ENCODE measurements at places on chromosomes 3 and 15. TPM values are rescaled to one million over a fixed set of nuclear protein-coding genes. Genes with fewer than 3 reads are reported as not detected.

DNA sequence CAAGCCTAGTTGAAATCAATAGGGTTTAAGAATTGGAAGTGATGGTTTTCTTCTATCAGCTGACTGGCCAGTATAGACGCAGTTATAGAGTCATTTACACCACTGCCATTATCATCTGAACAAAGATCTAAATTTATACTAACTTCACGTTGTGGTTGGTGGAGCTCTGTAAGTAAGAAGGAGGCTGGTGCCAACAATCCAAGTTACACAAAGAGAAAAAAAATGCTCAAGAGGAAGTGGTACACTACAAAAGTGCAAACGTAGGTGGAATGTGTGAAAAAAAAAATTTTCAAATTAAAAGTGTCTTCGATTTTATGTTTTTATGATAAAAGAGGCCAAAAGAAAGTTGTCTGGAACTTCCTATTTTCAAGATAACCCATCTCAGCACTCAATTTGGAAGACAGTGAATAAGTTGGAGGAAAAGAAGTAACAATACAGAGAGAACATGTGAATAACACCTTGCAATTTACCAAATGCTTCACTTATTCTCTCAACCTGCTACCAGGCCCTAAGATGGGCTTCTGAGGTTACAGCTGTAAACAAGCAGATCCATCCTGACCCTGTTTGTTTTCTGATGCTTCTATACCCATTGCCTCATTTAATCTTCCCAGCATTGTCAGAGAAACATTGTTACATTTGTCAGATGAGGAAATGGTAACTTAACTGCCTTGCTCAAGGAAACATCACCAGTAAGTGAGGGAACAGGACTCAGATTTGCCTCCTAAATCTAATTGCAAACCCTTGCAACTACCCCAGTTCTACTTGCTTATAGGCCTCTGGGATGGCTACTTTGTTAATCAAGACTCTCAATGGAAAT lies 12.0 kb upstream of the TASOR start:
- peaks cover 45% of the 10 kb centered on the region for H3K4me1 ChIP-seq
- no peak overlapping the region for H3K4me3 ChIP-seq
- DNase-seq: no peak
- H3K27ac ChIP-seq: peak overlapping the region; percentile 83

DNA sequence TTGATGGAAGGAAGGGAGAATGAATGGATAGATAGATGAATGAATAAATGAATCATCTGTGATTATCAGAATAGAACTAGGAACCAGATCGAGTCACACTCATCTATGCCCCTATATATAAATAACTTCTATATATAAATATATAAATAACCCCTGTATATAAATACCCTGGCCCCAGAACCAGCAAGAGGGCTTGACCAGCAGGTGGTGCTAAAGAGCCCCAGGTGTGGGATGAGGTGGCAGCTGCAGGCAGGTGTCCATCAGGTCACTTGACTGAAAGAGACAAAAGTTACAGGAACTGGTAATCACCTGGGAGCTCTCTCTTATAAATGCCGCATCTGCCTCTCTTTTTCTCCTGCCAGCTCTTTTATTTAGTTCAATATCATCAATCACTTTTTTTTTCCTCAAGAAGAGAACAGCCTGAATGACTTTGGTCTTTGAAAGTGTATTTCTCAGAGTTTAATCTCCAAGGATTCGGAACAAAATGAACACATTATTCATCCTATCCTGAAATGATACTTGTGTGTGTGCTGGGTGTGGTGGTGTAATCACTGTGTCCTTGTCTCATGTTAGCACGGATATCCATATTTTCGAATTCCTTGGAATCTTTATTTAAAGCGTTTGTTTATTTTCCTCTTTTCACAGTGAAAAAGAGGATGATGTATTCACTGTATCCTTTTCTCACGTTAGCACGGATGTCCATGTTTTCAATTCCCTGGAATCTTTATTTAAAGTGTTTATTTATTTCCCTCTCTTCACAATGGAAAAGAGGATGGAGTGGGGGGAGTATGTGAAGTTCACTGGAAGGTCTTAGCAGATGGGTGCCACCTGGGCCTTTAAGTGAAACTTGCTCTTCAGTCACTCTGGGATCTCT lies 35.4 kb upstream of the ATG7 start:
- peaks cover 13% of the 10 kb centered on the region for H3K36me3 ChIP-seq
- H3K4me3 ChIP-seq: no peak overlapping the region
- peaks cover 30% of the 10 kb centered on the region for H3K4me1 ChIP-seq
- peak; percentile 79 for DNase-seq
- peaks cover 23% of the 10 kb centered on the region for H3K27me3 ChIP-seq

The TMEM158 gene
- total RNA-seq: not detected

The C3orf22 gene
- not detected for total RNA-seq
